Brain pericyte (primary cell): ENCODE measurements at places on chromosomes 12 and 14.

- no peak for DNase-seq
These were observed 2.2 kb upstream of the KRAS start for GRCh38 chr12:25252946-25253345.

GRCh38 chr14:91125801-91126200 lies 11.9 kb downstream of the DGLUCY start:
- no peak for DNase-seq

DNA sequence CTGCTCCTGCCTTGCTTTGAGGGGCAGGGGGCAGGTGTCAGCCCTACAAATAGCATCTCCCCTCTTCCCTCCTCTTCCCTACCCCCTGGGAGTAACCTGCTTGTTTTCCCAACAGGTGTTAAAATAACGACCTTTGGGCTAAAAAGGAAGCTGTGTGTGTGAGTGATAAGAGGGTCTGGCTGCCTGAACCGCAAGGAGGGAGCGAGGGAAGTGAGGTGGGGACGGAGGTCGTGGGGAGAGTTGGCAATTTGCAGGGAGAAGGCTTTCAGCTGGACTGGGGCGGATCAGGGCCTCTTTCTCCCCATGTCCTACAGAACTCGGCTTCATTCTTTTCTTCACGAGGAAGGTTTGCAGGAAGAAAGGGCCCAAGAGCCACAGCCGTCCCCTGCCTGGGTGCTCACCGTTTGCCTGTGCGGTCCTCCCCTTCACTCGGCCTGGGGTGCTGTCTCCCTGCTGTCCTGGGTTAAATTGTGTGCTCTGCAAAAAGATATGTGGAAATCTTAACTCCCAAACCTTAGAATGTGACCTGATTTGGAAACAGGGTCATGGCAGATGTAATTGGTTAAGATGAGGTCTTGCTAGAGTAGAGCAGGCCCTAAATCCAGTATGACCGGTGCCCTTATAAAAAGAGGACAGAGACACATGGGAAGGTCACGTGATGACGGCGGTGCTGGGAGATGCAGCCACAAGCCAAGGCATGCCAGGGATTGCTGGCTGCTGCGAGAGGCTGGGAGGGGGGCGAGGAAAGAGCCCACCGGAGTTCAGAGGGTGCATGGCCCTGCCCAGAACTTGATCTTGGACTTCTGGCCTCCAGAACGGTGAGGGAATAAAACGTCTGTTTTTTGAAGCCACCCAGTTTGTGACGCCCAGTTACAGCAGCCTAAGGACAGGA lies 38.7 kb upstream of the NCOR2 start:
- DNase-seq: no peak

DNA sequence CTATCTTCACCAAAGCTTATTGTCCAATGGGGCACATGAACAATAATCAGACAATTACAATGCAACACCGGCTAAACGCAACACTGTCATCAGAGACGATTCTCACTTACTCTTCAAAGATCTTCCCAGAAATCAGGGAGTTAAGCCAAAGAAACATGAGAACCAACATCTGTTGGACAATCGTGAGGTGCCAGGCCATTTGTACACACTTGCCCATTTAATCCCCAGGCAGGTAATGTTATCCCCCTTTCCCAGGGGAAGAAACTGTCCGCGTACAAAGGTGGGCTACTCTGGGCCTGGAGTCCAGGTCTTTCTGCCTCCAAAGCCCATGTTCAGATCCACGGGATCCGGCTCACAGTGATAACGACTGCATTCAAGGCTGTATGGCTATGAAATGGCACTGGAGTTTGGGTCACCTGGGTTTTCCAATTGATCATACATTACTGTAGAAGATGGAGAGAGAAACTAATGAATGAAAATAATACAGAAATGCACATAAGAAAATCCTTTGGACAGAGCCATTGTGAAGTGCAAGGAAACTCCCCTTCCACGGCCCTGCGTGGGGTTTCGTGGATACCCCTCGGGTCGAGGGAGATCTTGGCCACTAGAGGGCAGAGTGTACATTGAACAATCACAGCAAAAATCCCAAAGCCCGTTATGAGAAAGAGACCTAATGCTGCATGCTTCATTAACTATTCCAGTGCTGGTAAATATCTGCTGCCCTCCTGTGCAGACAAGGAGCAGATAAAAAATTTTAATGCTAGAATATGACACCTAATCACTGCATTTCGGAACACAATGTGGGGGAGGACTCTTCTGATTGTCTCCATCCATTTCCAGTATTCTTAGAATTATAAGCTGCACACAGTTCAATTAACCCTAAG lies 111.4 kb downstream of the EGLN3 start:
- DNase-seq: no peak

- no peak for DNase-seq
These were observed 88.8 kb downstream of the SPTSSA start for GRCh38 chr14:34373191-34373590.

DNA sequence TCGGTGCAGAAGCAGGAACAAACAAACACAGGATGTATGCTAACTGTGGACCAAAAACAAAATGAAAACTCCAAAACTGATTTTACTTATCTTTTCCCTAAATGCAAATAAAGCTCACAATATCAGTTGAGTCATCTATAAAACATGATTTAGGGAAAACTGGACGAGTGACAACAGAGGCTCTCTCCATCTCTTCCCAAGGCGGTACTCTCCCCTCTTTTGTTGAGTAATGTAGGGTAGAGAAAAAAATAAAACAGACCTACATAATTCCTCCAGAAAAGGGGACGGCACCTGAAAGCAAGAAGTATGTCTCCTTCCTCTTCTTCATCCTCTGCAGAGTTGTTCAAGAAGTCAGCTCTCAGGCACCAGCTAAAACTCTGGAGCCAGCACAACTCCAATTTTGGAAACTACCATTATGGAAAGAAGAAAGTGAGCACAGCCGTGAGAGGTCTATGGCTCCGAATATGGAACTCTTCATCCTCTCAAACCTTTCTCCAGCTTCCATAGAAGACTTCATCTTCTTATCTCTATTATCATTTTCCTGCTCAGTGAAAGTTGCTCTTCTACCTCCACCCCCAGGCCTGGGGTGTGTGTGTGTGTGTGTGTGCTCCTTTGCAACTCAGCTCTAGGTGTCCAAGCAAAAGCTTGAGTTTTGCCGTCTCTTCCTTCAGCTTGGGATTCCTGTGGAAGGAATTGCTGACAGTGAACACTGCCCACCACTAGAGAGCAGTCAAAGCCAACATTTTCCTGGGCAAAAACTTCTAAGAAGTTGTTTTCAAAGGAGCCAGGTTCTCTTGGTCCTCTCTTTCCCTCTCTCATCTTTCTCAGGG lies 155.4 kb downstream of the DIO2 start:
- peak; percentile 21 for DNase-seq

DNA sequence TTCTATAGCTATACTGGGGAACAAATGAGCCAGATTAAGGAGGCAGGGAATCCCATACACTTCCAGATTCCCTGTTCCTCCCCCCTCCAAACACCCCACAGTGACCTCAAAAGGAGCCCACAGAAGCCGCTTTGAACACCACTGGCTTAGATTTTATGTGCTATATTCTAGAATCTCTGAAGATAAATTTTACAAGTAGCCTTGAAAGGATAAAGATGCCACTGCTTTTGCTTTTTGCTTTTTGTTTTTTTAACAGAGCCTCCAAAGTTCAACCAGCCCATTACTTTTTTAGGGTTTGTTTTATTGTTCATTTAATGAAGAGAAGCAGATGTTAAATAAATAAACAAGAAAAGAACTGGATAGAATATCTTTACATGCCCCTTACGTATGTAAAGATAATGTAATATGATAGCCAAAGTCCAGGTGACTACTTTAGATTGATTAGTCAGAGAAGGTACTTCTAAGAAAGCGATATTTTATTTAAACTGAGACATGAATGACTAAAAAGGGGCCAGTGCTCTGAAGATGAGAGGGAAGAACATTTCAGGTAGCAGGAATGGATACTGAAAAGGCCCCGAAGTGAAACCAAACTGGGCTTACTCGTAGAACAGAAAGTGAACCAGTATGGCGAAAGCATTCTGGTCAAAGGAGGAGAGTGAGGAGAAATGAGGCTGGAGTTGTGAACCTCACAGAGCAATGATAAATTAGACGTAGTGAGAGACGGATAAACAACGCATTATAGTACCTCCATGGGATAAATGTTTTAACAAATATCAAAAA lies 44.6 kb downstream of the DUSP6 start:
- DNase-seq: no peak

DNA sequence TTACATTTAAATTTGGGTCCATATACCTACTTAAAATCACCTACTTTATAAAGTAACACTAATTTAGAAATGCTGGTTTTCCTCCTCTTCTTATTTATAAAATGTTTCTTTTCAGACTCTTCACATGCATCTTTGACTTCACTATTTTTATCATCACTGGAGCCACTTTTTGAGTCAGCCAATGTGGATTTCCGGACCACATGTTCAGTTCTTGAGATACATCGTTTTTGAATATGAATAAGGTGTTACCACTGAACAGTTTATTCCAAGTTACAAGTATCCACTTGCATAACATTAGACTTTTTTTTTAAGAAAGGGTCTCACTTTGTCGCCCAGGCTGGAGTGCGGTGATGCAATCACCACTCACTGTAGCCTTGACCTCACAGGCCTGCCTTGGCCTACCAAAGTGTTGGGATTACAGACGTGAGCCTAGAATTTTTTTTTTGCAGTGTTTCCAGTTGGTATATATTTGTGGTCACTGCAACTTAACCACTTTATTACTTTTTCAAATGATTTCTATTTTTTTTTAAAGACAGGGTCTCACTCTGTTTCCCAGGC lies 5.7 kb downstream of the FNTB start:
- no peak for DNase-seq

- no peak for DNase-seq
These were observed 9.1 kb downstream of the FAM181A start for GRCh38 chr14:93936245-93936644.

DNA sequence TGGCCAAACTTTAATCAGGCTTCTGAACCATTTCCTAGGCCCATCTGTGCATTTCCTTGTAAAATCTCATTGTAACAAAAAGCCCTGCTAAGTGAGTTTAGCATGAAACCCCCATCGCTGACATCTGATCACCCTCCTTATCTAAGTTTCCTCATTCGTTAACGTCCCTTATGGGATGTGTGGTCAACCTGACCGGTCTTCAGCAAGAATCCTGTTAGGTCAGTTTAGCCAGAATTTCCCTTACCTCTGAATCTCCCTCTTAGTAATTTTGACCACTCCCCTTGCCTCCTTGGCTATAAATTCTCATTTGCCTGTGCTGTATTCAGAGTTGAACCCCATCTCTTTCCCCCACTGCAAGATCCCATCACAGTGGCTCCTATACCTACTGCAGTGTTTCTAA lies 239.3 kb downstream of the RMST start:
- DNase-seq: no peak

DNA sequence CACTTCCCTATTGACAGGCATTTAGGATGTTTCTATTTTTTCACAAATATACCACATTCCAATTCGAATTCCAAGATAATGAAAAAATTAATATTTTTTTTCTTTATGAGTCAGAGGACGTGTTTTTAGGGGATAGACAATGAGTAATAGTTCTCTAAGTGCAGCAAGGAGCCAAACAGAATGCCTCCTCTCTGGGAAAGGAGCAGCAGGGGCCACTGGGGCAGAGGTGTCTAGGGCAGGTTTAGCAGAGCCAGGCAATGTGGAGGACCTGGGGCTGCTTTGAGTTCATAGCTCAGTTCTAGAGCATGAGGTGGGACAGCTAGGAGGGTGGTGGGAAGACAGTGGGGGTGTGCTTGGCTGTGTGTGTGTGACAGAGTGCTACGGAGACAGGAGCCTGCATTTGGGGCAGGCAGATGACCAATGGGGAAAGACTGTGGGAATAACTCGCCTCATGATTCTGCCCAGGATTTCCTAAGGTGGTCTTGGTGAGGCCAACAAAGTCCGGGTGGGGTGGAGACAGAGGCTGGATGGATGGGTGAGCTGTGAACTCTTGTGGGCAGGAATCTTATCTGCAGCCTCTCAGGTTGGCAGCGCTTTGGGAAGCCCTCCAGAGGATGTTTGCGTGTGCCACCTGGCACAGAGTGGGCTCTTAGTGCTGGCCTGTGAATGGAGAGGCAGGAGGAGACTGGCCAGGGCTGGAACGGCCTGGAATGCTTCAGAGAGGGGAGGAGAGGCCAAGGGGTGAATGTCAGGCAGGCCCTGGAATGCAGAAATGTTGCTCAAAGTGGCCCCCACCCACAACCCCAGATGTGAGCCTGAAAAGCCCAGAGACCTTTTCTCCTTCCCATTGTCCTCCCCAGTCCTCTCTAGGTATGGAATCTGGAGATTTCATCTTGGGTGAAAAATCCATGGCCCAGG lies 2.4 kb upstream of the KRT7 start:
- no peak for DNase-seq

GRCh38 chr12:10158406-10158805 lies 13.5 kb downstream of the OLR1 start:
- DNase-seq: no peak
